ENCODE measurements at places on chromosomes 5 and 9.
A peak's percentile ranks its signal among the peaks of the same experiment; 100 is the strongest.

GRCh38 chr9:113525205-113525604 lies 61.7 kb downstream of the RGS3 start:
- DNase-seq = no peak

DNA sequence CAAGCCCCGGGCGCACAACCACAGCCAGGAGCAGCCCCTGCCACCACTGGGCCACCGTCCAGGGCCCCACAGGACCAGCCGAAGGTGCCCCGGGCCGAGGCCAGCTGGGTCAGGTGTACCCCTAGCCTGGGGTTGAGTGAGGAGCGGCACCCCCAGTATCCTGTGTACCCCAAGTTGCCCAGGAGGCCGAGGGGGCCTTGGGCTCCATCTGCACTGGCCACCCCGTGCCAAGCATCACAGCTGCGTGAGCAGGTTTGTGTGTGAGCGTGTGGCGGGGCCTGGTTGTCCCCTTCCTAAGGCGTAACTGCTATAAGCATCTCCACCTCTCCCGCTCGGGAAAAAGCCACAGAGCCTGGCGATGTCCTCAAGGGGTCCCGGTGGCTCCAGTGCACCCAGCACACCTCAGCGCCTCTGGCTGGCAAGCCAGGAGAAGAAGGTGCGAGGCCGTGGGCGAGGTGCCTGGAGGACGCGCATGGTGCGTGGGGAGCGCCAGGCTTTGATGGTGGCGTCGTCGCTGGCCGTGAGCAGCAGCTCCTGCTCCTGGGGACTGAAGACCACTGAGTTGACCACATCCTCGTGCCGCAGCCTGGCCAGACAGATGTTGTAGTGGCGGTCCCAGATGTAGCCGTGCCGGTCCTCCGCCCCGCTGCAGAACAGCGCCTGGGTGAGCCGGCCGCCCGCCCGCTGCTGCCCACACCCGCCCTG lies 3.9 kb downstream of the FBXW5 start:
- no peak for DNase-seq

- DNase-seq = no peak
These were observed 28.8 kb downstream of the GLT6D1 start for GRCh38 chr9:135610290-135611141.

- no peak for DNase-seq
These were observed 131.3 kb downstream of the FRMD3 start for GRCh38 chr9:83406921-83407320.

GRCh38 chr5:97458851-97459250 lies 275.8 kb upstream of the RIOK2 start:
- DNase-seq = no peak

DNA sequence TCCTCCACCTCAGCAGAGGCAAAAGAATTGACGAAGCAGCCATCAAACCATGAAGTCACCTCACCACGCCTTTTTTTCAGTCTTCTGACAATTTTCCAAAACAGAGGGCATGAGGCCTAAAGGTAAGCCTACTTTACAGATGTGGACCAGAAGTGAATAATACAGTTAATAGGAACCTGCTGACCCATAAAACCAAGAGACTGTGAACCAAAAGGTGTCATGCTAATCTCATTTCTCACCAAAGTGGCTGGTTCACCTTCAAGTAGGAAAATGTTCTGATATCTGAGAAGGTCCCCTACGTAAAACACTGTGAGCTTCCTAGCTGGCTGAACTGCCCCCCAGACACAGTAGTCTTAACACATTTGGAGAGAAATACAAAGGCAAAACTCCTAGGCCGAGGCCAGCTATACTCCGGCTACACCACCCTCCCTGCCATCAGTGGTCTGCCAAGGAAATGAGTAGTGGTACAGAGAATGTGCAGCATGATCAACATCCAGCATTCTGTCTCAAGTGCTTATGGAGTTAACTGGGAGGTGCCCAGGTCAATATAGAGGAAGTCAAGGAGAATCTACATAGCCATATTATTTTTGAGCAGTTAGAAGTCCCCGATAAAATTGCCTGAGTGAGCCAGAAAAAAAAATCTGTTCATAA lies 19.3 kb upstream of the F2RL2 start:
- DNase-seq = peak; percentile 72

- DNase-seq = no peak
These were observed 102.6 kb downstream of the FSTL4 start for GRCh38 chr5:133509742-133510079.

GRCh38 chr5:37957218-37957617 lies 117.4 kb upstream of the GDNF start:
- DNase-seq = no peak

- DNase-seq = peak; percentile 47
These were observed 3.5 kb downstream of the RXFP3 start for GRCh38 chr5:33939556-33940262.

- no peak for DNase-seq
These were observed 12.4 kb downstream of the NR6A1 start for GRCh38 chr9:124758691-124759090.

DNA sequence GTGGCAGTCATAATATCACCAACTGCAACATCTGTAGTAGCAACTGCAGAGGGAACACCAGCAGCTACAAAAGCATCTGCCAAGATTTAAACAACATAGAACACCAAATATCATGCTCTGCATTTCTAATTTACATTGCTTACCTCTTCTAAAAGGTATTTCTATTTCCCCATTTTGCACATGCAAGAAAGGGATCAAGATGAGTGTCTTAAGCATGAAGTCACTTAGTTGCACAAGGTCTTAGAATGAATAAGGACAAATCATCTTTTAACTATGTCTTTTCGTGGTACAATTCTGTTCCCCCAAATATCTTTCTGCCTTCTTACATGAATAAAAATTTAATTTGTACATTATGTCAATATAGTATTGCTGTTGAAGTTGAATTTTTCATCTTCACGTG lies 1746.4 kb downstream of the EFNA5 start:
- peak; percentile 92 for DNase-seq

GRCh38 chr5:163342306-163342705 lies 95.1 kb upstream of the CCNG1 start:
- DNase-seq = no peak

GRCh38 chr9:119963798-119964372 lies 594.6 kb upstream of the BRINP1 start:
- DNase-seq = peak; percentile 75

DNA sequence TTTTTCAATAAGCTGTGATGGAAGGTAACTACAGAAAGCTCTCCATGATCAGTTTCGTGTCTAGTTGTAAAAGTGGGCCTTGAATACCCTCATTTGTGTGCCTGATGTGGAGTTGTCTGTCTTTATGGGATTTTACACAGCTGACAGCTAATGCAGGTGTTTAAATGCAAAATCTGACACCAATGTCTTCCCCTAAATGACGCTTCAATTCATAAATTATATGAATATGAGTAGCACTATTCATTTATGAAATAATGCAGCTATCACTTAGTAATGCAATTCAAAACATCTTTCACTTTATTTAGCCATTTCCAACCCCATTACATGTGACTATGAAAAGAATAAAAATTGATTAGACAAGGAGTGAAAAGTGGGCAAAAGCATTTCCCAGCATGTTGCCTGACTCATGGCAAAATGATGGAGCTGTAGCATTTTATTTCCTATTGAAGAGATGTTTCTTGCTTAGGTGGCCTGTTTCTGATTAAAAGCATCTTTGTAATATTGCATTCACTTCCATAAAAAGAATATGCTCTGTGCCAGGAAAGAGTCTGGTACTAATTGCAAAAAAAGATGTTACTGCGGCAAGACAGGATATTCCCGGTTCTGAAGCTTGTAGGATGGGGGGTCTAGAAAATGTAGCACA lies 116.7 kb upstream of the HAPLN1 start:
- no peak for DNase-seq

- DNase-seq = peak; percentile 57
These were observed 69.3 kb downstream of the OLFM1 start for GRCh38 chr9:135156525-135157510.

GRCh38 chr5:125384071-125384470 lies 637.6 kb upstream of the ZNF608 start:
- DNase-seq = no peak

- DNase-seq = no peak
These were observed 529.1 kb upstream of the SEMA6A start for GRCh38 chr5:117103703-117104102.

DNA sequence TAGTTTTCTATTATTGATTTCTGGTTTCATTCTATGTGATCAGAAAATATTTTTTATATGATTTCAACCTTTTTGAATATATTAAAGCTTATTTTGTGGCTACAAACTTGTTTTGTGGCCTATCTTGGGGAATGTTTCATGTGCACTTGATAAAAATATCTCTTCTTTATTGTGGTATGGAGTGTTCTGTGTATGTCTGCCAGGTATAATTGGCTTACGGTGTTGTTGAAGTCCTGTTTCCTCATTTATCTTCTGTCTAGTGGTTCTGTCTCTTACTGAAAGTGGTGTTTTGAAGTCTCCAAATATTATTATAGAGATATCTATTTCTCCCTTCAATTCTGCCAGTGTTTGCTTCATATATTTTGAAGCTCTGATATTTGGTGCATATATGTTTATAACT lies 9.6 kb downstream of the CARD19 start:
- DNase-seq = no peak

DNA sequence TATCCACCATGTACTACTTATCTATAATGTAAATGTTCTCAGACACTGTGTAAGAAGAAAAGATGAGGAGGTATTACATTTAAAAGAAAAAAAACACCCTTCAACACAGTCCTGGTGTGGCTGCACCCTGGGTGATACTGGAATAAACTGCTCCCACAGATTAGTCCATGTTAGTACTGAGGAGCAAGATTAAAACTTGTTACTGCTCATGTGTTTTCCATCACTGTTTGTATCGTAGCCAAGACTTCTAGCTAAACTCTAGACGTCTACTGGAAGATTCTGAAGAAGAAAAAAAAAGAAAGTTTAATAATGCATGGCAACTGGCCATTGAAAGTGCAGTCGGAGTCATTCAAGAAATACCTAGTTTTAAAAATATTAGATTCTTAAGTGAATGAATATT lies at the start of gene ASPN:
Gene ASPN, minus strand, starts transcription at position 178 of the 400 bp plus-strand sequence.
- peak; percentile 58 for DNase-seq

- no peak for DNase-seq
These were observed 785 bp upstream of the P4HA2 start for GRCh38 chr5:132228241-132229035.

GRCh38 chr9:128285033-128285784 lies 9.1 kb downstream of the SWI5 start:
- no peak for DNase-seq

- DNase-seq = no peak
These were observed 4.7 kb downstream of the GOLGA2 start for GRCh38 chr9:128271112-128271511.

DNA sequence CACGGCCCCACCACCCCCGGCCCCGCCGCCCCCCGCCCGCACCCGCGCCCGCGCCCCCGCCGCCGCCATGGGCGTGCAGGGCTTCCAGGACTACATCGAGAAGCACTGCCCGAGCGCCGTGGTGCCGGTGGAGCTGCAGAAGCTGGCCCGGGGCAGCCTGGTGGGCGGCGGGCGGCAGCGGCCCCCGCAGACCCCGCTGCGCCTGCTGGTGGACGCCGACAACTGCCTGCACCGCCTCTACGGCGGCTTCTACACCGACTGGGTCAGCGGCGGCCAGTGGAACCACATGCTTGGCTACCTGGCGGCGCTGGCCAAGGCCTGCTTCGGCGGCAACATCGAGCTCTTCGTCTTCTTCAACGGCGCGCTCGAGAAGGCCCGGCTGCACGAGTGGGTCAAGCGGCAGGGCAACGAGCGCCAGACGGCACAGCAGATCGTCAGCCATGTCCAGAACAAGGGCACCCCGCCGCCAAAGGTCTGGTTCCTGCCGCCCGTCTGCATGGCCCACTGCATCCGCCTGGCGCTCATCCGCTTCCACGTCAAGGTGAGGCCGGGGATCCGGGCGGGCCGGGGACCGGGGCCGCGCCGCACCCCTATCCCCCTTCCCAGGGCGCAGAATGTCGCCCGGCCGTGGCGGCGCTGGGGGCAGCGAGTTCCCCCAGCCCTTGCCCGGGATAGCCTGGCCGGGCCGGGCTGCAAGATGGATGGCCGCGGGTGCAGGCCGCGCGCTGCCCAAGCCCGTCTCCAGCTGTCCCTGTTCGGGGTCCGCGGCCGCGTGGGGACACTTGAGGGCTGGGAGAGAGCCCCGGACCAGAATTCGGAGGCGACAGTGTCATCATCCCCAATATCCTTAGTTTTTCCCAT lies 594 bp downstream of the FAM120A start:
- DNase-seq = no peak

DNA sequence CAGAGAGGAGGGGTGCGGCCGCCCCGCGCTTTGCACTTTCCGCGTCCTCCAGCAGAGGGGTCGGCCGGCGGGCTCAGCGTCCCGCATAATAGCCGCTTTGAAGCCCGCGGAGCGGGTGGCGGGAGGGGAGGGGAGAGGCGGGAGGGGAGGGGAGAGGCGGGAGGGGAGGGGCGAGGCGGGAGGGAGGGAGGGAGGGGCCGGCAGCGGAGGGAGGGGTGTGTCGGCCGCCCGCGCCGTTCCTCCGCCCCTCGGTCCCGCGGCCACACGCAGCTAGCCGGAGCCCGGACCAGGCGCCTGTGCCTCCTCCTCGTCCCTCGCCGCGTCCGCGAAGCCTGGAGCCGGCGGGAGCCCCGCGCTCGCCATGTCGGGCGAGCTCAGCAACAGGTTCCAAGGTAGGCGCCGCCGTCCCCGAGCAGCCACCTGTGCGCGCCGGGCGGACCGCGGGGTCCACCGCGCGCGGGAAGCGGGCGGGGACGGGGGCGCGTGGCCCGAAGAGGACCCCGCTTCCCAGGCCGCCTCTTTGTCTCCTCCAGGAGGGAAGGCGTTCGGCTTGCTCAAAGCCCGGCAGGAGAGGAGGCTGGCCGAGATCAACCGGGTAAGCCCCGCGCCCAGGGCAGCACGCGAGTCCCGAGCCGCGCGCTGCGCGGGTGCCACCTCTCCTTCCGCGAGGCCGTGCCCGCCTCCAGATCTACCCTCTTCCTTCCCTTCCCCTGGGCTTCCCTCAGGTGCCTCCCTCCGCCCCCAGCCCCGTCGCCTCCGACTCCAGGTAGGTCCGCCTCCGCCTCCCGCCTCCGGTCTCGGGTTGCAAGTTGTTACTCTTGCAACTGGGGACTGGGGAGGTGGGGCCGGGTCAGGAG lies at the start of gene AIF1L:
Gene AIF1L, plus strand, starts transcription at position 263 of the 857 bp plus-strand sequence. Its CDS starts 99 bp downstream, at position 362.
- no peak for DNase-seq

GRCh38 chr5:149264439-149265067 lies 7.1 kb upstream of the AFAP1L1 start:
- no peak for DNase-seq

DNA sequence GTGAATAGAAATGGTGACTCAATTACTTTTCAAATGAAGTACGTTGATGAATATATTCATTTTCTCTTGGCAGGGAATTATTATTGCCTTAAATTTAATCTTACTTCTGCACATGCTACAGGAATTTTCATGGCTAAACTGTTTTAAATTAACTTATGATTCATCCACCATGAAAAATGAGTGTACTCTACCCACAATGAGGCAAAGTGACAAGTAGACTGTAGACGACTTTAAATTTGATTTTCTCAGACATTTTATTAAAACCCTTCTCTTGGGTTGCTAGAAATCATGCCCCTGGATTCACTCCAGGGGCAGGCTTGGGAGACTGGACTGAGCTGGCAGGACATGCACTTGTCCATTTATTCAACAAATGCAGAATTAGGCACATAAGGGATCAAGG lies 23.5 kb upstream of the ERAP2 start:
- no peak for DNase-seq

Data from cardiac fibroblast (primary cell).